ENCODE measurements at places on chromosomes 3 and 15.
A peak's percentile ranks its signal among the peaks of the same experiment; 100 is the strongest.

GRCh38 chr15:39852250-39852649 is 67.8 kb downstream of the GPR176 start:
- no peak for DNase-seq

DNA sequence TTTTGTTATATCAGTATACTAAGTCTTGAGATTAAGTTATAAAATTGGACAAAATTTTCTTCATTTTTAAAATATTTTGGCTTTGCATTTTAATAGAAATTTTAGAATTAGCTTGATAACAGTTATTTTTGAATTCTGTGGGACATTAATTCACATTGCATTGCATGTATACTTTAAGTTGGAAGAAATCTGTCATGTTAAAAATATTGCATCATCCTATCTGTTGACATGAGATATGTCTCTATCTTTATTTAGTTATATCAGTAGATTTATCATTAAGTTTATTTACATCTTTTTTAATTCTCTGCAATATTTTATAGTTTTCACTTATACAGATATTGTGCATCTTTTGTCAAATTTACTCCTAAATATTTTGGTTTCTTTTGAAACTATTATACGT is 904.6 kb upstream of the NR2F2 start:
- DNase-seq, result no peak

GRCh38 chr3:170470063-170471016 is 51.7 kb downstream of the CLDN11 start:
- no peak for DNase-seq

DNA sequence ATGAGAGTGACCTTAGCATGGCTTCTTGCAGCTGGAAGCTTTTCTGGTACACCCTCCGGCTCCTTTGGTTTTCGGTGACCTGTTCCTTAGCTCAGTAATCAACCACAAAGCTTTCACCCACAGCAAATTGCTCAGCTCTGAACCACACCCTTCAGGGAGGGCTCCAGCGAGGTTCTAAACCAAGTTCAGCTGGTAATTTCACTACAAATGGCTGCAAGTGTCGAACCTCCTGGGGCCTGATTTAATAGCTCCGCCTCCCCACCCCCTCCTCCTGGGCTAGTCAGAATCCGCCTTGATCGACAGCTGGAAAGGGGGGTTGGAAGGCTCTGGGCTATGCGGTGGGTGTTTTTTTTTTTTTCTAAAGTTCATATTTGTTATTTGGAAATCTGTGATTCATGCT is 150.9 kb upstream of the MCTP2 start:
- no peak for DNase-seq

GRCh38 chr3:154430014-154430413 is at the start of gene GPR149:
TSS of gene GPR149 (minus strand) at chr3:154430190. CDS start at chr3:154429615, 575 bp downstream.
- DNase-seq, result no peak

DNA sequence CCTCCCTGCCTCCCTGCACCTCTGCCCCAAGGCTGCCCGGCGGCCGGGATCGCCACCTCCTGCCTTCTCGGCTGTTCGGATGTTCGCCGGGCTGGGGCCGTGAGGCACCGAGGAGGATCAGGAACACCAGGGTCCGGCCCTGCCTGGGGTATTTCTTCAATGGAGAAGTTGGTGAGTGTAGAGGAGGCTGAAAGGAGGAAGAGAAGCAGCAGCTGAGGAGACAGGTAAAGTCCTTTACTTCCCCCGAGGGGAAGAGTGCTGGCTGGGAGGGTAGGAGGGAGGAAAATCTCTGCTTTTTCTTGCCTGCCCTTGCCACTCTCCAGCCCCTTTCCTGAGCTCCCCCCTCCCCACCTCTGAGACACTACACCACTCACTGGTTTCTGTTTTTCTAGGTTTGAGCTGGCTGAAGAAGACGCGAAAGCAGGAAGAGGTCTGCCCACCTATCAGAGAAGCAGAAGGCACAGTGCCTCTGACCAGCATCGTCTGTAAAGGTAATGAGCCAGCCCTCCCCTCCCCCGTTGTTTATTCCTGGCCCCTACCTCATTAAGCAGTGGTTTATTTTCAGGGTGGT is 519 bp downstream of the ASB7 start:
- no peak for DNase-seq

DNA sequence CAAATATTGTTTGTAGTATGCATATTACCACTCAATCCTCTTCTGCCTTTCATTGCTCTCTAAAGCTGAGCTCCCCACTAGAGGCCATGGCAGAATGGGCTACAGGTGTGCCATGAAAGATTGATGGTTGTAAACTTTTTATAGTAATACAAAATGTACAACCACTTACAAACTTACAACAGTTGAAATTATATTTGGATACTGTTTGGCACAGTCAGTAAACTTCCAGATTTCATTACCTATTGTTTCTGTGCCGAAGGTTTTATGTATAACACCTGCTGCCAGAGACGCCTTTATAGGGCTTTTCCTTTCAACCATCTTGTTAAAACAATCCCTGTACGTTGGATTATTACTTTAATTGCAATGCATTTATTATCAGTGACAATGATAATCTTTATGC is 7.0 kb downstream of the ROPN1 start:
- DNase-seq, result no peak

GRCh38 chr15:101258238-101259144 is 6.6 kb upstream of the CHSY1 start:
- DNase-seq, result peak; percentile 38

GRCh38 chr3:192409838-192410683 is 317.3 kb downstream of the FGF12 start:
- DNase-seq, result no peak

DNA sequence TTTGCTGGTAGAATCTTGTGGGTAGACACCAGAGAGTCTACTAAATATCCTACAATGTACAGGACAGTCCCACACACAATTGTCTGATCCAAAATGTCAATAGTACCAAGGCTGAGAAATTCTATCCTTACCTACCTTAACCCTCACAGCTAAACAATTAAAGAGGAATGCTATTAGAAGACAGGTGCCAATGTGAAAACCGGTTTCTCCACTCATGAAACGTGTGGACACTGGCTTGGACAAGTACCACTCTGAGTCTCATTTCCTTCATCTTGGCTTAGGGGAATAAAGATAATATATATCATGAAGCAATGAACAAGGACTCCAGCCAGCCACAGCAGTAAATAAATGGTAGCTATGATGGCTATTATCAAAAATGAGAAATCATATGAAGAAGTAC is 90.2 kb downstream of the RFTN1 start:
- DNase-seq, result no peak

DNA sequence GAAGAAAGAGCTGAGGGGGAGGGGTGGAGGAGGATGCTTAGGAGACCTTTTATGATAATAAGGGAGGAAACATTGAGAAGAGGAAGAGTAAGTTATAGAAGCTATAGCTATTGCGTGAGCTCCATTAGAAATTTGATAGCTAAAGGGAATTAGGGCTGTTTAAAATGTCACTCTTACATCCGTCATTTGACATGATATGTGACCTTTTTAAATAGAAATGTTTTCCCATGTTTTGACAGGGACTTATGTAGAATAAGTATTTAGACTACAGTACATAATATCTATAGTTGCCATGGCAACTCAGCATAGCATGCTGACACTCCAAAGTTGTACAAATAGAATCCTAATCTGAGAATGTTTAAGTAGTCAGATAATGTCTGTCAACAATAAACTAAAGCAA is 19.2 kb downstream of the RAD51 start:
- no peak for DNase-seq

- DNase-seq, result no peak
Observed at GRCh38 chr3:45568848-45569762, 25.4 kb upstream of the LIMD1 start.

GRCh38 chr3:66744986-66745385 is 244.2 kb upstream of the LRIG1 start:
- no peak for DNase-seq

DNA sequence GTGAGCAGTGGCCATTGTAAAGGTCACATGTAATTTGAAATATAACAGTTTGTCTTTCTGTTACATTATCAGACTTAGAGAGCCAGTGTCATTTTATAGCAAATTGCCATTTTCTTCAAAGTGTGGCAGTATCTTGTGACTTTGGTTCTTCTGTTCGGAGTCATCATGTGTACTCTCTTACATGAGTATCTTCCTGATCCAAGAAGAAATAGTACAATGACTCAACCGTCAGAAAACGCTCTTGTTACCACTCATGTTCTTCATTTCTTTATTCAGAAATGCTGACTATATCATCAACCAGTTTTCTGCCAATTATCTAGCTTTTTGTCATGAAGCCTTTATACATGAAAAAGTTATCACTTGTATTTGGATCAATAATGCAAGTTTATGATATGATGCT is 93.6 kb upstream of the CGNL1 start:
- DNase-seq, result no peak

DNA sequence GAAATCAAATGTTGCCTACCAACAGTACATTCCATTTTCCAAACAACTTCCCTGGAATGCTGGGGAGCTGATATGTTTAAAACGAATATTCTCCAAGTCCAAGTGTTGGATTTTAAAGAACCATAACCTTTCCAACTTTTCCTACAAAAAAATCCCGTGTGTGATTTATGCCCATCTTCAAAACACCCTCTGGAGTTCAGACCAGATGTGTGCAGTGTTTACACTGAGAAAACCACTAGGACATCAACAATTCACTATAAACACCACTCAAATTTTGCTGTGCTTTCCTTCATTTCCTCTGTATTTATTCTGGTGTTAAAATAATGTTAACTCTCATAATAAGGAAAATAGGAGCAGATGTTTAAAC is 2.4 kb downstream of the VGLL4 start:
- DNase-seq, result no peak

GRCh38 chr3:24545887-24546286 is 51.2 kb upstream of the THRB start:
- no peak for DNase-seq

DNA sequence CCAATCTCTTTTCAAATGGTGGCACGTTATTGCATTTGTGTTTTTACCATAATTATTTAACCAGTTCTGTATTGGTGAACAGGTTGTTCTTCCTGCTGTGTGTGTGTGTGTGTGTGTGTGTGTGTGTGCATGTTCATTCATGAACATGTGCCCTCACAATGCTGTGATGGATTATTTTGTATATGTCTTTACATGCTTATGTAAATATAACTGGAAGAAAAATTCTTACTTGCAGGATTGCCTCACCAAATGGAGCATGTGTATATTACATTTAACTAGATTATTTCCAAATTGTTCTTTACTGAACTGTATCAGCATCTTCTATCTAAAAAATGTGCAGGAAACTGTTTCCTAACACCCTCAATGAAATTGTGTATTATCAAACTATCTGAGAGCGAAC is 175.2 kb upstream of the ZPLD1 start:
- no peak for DNase-seq

DNA sequence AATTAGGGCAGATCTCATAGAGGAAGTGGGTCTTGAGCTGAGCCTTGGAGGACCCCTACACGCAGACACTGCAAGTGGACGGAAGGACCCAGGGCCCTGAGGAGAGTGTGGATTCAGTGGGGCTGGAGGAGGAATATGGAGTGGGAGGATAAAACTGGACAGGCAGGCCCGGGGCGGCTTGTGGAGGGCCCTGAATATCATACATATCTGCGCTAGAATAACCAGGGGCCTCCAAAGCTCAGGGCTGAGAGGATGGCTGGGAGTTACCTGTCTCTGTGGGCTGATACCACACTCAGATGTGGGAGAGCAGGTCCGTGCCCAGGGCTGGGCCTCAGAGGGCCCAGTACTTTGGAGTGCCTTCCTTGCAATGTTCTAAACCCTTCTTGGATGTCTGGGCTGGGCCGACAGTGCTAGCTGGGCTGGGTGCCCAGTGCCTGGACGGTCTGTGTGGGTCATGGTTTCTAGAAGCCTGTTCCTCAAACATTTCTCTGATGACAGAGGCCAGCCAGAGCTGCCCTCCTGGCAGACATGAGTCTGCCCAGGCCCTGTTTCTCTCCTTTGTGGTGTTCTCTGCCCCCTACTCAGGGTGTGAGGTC is 29.6 kb downstream of the CHRD start:
- DNase-seq, result no peak

- no peak for DNase-seq
Observed at GRCh38 chr15:48653913-48654670, 8.6 kb upstream of the FBN1 start.

GRCh38 chr3:134985864-134986715 is 191.0 kb downstream of the EPHB1 start:
- no peak for DNase-seq

DNA sequence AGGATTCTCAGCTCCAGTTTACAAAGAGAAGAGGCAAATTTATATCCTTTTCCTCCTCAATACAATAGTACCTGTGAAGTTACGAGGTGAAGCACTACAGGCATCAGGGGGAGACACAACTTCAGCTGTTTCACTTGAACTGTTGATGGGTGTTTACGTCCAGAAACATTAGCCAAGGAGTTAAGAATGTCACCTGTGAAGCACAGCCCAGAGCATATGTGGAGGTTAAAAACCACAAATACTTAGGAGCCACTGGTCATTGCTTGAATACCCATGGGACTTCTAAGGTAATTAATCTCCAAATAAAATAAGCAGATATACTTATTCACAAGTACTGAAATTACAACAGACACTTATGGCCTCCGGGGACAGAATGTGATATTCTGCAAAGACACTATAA is 246.5 kb downstream of the ULK4 start:
- no peak for DNase-seq

DNA sequence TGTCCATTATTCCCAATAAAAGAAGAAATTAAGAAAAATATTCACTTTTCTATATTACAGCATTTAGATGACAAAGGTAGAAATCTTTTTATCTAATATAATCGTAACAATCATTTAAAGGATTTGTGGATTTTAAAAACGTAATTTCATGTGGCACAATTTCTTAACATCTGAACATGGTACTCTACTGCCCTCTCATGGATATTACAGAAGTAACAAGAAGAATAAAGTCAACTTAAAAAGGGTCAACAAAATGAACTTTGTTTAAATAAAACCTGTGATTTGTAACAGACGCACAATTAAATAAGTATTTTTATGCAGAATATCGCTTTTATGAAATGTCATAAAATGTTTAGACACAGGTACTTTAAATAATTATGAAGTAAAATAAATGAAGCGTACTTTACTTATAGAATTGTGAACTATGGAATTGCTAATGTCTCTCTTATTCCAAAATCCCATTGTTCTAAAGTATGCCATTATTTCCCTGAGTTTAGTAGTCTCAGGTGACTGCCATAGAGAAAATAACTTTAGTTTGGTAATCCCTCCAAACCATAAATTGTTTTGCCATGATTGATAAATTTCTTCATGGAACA is 366.8 kb upstream of the ZNF385D start:
- no peak for DNase-seq

- no peak for DNase-seq
Observed at GRCh38 chr3:182954553-182955235, 25.6 kb downstream of the DCUN1D1 start.

DNA sequence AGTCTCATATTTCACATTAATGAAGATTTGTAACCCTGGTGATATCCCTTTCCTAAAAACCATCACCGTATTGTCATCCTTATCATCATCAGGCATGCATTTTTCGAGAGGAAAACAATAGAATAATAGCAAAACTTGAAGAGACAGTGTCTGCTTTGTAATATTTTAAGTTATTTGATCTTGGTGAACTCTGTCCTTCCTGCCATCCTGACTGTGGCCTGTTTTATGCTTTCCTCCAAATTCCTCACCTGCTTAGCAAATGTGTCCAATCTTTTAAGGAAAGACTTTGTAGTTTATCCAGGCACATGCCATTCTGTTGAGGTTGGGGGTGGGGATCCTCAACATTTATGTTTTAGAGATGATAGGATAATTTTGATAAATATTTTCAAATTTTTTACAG is 306.1 kb upstream of the COL8A1 start:
- DNase-seq, result no peak

- DNase-seq, result no peak
Observed at GRCh38 chr3:121943431-121943830, 49.2 kb downstream of the SLC15A2 start.

Data from stimulated activated CD4-positive, alpha-beta T cell treated with anti-CD3 and anti-CD28 coated beads, Interleukin-12 subunit alpha, Interleukin-12 subunit beta, amount 100 ng/mL, for 4 hours (primary cell).